Muscle of back (tissue), 13 donors: ENCODE measurements at places on chromosomes 5 and 9. TPM values are rescaled to one million over a fixed set of nuclear protein-coding genes. Genes with fewer than 3 reads are reported as not detected.

- DNase-seq: no peak
These were observed 13.5 kb downstream of the FBXL7 start for GRCh38 chr5:15513431-15513830.

GRCh38 chr9:37640246-37640645 lies 10.5 kb upstream of the FRMPD1 start:
- no peak for DNase-seq

- no peak for DNase-seq
These were observed 16.1 kb downstream of the AHRR start for GRCh38 chr5:337563-338130.

BTNL8 gene
- polyA plus RNA-seq: 0.31 TPM

MCIDAS gene
- polyA plus RNA-seq: not detected
